CD4-positive, alpha-beta T cell treated with Interleukin-21 for 1 hour (primary cell): ENCODE measurements at places on chromosomes 5 and 9.
A peak's percentile ranks its signal among the peaks of the same experiment; 100 is the strongest.

DNA sequence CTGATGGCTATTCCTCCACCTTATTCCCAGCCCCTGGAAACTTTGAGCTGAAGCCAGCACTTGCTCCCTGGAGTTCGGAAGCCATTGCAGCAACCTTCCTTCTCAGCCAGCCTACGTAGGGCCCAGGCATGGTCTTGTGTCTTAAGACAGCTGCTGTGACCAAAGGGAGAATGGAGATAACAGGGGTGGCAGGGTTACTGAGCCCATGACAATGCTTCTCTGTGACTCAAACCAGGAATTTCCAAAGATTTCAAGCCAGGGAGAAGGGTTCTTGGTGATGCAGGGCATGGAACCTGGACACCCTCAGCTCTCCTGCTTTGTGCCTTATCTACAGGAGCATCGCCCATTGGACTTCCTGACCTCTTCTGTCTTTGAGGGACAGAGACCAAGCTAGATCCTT lies 12.2 kb downstream of the SLC31A2 start:
- no peak for DNase-seq

- DNase-seq, result no peak
Measured at GRCh38 chr5:76672242-76672641, 43.7 kb upstream of the F2R start.

DNA sequence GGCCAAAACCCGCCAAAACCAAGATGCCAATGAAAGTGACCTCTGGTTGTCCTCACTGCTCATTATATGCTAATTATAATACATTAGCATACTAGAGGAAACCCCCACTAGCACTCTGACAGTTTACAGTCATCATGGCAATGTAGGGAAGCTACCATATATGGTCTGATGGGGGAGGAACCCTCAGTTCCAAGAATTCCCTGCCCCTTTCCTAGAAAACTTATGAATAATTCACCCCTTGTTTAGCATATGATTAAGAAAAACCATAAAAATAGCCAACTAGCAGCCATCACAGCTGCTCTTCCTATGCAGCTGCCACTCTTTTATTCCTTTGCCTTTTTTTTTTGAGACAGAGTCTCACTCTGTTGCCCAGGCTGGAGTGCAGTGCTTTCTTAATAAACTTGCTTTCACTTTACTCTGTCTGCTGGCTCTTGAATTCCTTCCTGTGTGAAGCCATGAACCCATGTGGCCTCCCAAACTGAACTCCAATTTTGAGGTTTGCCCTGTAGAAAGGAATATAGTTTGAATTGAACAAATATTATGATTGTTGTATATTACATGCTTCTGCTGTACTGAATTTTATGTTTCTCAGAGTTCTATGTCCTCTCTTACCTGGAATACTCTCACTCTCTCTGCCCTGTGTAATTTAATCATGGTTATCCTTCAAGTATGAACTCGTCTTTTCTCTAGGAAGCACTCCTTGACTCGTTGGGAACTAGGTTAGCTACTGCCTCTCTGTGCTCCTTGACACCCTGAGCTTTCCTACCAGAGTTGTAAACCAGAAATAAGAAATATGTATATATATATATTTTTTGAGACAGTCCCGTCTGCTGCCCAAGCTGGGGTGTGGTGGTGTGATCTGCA lies 59.8 kb downstream of the KIAA1958 start:
- peak; percentile 8 for DNase-seq

- no peak for DNase-seq
Measured at GRCh38 chr9:115495052-115495635, 377.2 kb upstream of the TNC start.

- DNase-seq, result no peak
Measured at GRCh38 chr9:80127920-80128319, 556.2 kb downstream of the TLE4 start.

DNA sequence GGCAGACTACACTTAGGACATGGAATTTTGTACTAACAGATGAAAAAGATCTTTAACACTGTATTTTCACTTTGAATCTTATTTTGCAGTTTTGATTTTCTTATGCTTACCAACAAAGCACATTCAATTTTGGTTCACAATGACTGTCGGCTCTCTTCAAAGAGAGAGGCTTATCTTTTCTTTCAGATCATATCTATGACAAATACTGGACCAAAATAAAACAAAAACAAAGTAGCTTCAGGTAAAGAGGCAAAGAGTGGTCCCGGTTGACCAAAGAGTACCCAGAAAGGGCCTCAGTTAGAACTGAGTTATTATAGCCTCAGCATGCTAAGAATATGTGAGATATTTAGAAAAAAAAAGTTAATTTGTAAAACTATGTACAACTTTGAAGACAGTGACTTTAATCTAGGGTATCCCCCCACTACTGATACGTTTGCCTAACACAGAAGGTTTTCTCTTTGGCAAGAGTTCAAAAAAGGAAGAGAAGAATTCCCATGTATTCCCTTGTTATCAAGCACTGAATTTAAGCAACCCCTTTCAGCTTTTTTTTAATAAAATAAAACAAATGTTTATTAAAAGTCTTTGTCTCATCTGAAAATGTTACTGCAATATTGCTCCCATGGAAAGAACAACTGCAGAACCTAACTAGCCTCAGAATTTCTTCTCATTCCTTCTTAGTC lies 50.5 kb downstream of the NR6A1 start:
- DNase-seq, result no peak

- DNase-seq, result no peak
Measured at GRCh38 chr9:115747731-115748130, 405.9 kb upstream of the PAPPA start.

GRCh38 chr9:91416096-91416712 lies 7.4 kb downstream of the NFIL3 start:
- no peak for DNase-seq
